ENCODE measurements at places on chromosomes 6 and 20.

DNA sequence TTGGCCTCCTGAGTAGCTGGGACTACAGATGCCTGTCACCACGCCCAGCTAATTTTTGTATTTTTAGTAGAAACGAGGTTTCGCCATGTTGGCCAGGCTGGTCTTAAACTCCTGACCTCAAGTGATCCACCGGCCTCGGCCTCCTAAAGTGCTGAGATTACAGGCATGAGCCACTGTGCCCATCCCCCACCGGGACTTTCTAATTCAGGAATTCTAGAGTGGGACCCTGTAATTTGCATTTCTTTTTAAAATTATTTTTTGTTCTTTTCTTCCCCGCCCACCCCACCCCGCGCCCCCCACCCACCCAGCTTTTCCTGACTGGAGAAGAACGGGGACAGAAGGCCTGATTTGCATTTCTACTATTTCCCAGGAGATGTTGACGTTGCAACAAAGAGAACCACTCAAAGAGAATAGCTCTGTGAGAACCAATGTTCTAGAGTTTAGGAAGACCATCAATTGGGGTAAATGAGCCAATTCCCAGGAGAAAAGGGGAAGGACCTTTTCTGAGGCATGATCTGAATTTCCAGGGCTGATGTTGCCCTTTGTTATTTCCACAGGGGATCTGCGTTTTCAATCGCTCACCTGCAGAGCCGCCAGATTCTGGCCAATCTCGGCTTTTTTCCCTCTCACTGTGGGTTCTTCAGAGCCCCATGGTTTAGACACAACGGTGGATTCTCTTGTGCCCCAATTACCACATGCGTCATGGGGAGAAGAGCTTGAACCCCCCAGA, 33.2 kb upstream of the TFAP2C start:
- no peak for DNase-seq

- no peak for DNase-seq
Measured at GRCh38 chr6:118669561-118669960, 18.2 kb upstream of the CEP85L start.

GRCh38 chr20:44702776-44703175, 12.4 kb upstream of the CCN5 start:
- no peak for DNase-seq

DNA sequence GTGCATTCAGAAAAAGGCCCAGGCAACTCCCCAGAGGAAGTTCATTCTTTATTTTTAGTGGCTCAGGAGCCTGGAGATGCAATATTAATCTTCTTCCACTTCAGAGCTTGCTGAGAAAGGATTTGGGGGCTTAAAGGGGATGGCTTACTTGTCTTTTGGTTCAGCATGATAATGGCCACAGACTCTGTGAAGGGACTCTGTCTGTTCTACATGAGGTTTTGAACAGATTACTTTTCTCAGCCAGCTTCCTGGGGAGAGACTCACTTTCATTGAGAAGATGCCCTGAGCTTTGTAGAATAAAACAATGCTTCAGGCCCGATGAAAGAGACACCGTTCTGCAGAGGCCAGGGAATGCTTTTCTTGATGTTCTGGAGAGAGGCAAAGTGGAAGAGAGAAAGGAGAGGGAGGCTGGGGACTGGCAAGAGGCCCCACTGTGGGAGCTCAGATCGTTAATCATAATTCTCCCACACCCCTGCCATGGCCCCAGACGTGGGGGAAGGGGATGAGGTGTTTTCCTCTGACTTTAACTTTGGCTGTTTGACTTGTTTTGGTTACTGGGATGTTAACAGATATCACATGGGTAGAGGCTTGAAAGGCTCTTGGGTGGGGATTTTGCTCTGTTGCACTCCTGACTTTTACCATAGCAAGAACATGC, 19.1 kb downstream of the SCP2D1 start:
- DNase-seq: no peak

DNA sequence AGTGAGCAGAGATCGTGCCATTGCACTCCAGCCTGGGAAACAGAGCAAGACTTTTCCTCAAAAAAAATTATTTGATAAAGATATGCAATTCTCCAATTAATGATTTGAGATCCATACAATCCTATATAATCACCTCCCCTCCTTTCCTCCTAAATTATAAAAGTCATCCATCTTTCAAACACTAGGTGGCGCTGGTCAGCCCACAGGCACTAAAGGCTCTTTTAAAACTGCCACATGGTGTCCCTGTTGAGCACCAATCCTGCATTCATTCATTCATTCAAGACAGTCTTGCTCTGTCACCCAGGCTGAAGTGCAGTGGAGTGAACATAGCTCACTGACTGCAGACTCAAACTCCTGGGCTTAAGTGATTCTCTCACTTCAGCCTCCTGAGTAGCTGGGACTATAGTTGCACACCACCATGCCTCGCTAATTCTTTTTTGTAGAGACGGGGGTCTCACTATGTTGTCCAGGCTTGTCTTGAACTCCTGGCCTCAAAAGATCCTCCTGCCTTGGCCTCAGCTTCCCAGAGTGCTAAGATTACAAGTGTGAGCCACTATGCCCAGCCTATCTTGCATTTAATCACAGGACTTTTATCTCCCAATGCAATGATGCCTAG, 58.7 kb upstream of the SLC2A12 start:
- peak; percentile 20 for DNase-seq

- DNase-seq: peak; percentile 88
Measured at GRCh38 chr20:2840138-2840966, at the start of the genes PCED1A and VPS16. TSS of gene PCED1A (minus strand) at chr20:2840655. CDS start at chr20:2839912, 743 bp downstream. TSS of gene VPS16 (plus strand) at chr20:2840745. CDS start at chr20:2840775, 30 bp downstream.

DNA sequence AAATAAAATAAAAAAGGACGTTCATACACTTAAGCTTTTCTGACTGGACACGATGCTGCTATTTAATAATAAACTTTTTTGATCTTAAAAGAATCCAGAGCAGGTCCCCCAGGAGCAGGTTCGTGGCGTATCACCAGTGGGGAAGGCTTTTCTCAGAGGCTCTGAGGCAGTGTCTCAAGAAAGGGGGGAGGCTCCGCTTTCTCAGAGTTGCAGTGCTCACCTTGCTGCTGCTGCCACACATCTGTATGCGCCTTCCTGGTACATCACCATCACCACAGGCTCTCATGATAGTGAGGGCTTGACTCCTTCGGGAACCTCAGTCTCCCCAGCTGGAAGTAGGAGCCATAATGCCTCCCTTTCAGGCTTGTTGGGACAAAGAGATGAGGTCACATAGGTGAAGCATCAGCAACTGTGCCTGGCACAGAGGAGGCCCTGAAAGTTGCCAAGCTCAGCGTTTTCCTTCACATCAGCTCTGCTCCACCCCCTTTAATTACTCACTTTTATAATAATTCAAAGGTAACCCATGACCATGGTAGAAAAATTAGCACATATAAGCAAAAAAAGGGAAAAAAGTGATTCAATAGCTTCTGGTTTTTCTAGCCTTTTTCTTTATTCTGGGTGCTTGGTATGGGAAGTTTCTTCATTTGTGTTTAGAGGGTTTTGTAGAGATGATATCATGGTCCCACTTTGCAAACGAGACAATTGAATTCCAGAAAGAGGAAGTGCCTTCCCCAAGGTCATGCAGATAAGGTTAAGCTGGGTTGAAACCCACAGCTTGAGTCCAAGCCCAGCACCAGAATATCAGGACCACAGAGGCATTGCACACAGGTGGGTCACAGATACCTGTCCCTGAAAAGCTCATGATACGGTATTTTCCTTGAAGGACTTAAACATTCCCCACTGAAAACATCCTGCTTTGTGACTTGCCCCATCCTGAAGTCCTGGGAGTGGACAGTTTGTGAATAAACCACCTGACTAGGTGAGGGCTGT, 24.5 kb downstream of the SRSF3 start:
- DNase-seq: no peak

DNA sequence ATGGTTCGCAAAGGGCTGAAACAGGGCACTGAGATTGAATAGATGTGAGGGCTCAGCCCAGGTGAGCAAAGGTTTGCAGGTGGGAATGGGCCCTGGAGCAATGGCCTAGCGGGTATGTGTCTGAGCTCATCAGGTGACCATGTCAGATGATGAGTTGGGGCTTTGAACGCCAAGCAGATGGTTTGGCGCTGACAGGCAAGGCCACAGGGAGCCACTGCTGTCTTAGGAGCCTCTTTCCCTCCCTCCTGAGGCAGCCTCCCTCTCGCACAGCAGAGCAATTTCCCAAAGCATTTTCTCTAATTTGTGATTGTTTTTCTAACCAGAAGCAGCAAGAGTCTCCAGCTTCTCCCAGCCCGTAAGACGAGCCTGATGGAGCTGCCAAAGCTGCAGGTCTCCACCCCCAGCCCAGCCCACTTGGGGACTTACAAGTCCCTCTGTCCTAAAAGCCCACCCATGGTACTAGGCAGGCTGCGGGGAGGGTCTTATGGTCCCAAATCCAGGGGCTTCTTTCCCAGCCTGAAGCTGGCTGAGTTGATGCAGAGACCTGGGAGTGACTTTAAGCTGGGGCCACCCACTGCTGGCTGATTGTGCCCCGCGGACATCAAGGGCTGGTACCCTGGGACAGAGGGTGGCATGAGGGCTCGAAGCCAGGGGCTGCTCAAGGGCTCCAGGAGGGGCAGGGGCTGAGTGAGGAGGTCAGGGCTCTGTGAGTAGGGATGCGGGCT, 11.6 kb downstream of the CDH22 start:
- no peak for DNase-seq

- DNase-seq: no peak
Measured at GRCh38 chr6:161150136-161150535, 123.7 kb downstream of the AGPAT4 start.

- no peak for DNase-seq
Measured at GRCh38 chr6:94636780-94637385, 940.5 kb upstream of the MANEA start.

DNA sequence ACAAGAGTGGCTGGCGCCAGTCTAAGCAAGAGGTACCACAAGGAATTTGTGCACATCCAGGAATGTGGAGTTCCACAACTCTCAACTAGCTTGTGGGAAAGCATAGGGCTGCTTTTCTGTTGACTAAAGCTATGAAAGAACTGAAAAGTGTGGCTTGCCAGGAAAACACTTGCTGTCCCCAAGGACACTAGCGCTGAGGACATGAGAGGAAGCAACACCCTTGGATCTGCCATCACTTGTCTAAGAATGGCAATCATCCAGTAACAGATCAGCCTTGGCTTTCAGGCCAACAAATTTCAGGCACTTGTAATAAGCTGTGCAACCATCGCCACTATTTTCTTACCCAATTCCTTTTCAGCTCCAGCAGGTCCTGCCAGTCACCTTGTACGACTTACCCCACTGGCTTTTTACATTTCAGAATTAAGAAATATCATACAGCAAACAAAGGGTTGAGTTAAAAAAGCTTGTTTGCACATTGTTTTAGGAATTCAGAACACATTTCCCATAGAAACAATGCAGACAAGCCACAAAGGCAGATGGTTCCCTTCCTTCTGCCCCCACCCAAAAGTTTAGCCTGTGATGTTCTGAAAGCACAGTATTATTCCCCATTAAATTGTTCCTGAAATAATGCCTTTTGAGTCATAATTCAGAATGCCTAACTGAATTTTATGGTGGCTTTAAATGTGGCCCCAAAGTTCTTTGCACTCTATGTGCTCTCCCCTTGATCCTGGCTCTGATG, 57.9 kb upstream of the SSTR4 start:
- no peak for DNase-seq

DNA sequence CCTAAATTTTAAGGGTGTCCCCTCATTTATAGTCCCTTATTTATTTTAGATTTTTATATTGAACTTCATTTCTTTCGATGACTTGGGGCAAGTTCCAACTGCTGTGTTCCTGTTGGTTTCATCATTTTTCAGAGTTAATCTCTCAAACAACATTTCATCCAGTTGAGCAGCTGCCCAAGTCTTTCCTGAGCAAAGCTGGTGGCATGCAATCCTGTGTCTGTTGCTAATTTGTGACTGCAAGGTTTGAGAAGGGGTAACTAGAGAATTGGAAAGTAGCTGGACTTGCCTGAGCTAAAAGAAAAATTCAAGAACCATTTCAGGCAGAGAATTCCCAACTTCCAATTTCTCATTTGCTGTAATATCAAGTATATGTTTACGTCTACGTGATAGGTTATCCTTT, 881.5 kb upstream of the SLC35B3 start:
- no peak for DNase-seq

GRCh38 chr6:22326500-22326899, 29.7 kb upstream of the PRL start:
- DNase-seq: no peak

DNA sequence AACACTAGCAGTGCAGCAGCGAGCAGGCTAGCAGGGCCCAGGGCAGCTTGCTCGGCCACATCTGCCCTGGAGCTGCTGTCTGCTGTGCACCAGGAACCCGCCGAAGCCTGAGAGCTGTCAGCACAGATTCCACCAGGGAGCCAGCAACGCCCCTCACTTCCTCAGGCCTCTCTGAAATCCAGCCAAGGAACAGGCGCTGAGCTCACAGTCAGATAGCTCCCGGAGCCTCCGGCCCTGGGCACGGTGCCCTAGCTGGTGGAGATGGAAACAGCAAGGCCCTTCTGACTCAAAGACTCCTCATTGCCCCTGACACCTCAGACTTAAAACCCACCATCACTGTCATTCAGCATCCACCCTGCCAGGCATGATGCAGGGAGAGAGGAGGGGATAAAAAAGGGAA, 839.4 kb downstream of the MAFB start:
- no peak for DNase-seq

DNA sequence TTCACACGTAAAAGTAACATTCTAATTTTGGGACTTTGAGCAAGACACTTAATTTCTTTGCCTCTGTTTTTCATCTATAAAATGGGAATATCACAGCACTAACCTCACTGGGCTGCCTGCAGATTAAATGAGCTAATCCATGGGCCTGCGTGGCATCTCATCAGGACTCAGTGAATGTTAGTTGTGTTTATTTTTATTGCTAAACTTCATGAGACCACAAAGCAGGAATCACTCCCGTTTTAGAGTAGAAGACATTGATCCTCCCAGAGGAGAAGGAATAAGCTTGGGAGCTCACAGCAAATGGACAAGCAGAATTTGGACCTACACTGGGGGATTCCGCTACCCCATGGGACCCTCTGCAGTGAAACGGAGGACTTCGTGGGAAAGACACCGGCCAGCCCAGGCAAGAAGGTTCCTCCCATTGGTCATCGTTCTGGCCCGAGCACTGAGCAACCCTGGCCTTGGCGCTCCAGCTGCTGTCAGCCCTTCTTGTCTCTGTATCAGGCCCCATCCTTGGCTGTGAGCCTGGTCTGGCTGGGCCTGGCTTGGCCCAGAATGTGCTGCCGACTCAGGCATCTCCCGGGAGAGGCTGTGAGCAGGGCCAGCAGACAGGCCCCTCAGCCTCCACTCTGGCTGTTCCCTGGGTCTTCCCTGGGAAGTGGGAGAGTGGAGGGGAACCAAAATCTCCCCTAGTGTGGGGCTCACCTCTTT, 79.8 kb downstream of the NFATC2 start:
- no peak for DNase-seq

DNA sequence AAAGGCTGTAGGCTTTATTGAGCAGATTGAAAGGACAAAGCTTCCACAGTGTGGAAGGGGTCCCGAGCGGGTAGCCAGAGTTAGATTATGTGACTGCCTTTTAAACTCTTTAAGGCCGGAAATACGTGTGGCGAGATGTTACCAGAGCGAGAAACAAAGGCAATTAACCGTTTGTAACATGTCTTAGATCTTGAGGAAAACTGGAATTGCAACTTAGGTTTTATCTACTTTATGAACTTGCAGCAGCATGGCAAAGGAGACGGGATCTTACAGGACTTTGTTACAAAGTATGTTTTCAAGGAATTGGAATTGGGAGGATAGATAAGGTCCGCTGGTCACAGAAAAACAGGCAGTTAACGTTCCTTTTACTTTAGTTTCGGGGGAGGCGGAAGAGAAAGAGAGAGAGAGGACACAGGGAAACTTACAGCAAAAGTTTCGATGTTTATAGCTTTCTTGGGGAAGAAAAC, 594.7 kb upstream of the ADGRB3 start:
- DNase-seq: no peak
